ENCODE measurements at places on chromosomes 1 and 21. TPM values are rescaled to one million over a fixed set of nuclear protein-coding genes. Genes with fewer than 3 reads are reported as not detected.

GRCh38 chr1:244667797-244668196, 14.9 kb downstream of the DESI2 start:
- no peak for DNase-seq

Gene B3GALT5
- total RNA-seq = not detected

- DNase-seq = no peak
Measured at GRCh38 chr1:24547195-24547594, 8.7 kb upstream of the NCMAP start.

- DNase-seq = no peak
Measured at GRCh38 chr1:234933475-234933874, 195.2 kb downstream of the TOMM20 start.

DNA sequence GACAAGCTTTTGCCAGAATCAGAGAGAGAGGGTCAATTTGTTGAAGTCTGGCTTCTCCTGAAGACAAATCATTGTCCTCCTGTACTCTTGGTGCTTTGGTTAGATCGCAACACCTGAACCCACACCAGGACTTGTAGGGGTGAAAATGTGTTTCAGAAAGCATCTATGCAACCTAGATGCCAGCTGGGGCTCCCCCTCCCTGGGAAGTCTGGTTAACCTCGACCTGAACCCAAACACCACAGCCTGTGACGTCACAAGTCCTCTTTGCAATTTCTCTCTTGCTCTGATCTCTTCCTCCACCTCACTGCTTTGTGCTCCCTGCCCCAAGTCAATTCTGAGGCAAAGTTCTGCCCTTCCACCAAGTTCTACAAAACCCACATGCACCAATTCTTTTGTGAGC, 42.8 kb upstream of the USP24 start:
- DNase-seq = peak; percentile 71

GRCh38 chr1:205108464-205108863, 13.3 kb downstream of the RBBP5 start:
- no peak for DNase-seq
